ENCODE measurements at places on chromosomes 16 and 17.

- no peak for DNase-seq
Measured at GRCh38 chr16:82892324-82892723, 265.6 kb downstream of the CDH13 start.

DNA sequence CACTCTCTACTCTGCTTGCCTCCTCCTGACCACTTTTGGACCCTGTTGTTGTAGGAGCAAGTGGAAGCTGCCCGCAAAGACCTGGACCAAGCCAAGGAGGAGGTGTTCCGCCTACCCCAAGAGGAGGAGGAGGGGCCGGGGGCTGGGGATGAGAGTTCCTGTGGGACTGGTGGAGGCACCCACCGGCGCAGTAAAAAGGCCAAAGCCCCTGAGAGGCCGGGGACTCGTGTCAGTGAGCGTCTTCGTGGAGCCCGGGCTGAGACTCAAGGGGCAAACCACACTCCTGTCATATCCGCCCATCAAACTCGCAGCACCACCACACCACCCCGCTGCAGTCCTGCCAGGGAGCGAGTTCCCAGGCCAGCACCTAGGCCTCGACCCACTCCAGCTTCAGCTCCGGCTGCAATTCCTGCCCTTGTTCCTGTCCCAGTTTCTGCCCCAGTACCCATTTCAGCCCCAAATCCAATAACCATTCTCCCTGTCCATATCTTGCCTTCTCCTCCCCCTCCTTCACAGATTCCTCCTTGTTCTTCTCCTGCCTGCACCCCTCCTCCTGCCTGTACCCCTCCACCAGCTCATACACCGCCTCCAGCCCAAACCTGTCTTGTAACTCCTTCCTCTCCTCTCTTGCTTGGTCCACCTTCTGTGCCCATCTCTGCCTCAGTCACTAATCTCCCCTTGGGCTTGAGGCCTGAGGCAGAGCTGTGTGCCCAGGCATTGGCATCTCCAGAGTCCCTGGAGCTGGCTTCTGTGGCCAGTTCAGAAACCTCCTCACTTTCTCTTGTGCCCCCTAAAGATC, 11.0 kb upstream of the PHKG2 start:
- no peak for DNase-seq

DNA sequence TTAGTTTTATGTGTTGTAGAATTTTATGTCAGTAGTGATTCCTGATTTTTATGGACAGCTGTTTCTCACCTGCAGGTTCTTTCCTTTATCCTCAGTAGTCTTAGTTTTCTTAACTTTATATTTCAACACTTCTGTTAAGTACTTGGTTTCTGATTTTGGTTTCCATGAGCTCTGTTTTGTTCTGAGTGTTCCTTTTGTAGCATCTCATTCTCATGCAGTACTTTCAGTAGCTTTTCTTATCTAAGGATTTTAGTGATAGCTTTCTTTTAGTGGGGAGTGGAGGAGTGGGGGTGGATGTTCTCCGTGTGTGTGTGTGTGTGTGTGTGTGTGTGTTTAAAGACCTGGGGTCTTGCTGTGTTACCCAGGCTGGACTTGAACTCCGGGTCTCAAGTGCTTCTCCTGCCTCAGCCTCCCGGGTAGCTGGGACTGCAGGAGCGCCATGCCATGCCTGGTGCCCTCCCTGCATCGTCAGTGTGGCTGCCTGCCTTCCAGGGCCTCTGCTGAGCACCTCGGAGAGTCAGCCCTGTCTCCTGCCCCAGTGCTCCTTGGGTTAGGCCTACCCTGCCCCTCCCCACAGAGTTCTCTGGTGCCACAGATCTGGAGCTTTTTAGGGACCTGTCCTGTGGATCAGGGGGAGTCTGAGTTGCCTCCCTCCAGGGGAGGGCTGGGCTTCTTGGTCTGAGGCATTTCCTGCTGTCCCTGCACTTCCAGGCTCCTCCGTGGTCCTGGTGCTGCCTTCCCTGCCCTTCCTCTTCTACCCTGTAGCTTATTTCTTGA, 4.3 kb upstream of the ZNF750 start:
- no peak for DNase-seq

- DNase-seq: no peak
Measured at GRCh38 chr16:4322121-4323052, 6.5 kb downstream of the GLIS2 start.

DNA sequence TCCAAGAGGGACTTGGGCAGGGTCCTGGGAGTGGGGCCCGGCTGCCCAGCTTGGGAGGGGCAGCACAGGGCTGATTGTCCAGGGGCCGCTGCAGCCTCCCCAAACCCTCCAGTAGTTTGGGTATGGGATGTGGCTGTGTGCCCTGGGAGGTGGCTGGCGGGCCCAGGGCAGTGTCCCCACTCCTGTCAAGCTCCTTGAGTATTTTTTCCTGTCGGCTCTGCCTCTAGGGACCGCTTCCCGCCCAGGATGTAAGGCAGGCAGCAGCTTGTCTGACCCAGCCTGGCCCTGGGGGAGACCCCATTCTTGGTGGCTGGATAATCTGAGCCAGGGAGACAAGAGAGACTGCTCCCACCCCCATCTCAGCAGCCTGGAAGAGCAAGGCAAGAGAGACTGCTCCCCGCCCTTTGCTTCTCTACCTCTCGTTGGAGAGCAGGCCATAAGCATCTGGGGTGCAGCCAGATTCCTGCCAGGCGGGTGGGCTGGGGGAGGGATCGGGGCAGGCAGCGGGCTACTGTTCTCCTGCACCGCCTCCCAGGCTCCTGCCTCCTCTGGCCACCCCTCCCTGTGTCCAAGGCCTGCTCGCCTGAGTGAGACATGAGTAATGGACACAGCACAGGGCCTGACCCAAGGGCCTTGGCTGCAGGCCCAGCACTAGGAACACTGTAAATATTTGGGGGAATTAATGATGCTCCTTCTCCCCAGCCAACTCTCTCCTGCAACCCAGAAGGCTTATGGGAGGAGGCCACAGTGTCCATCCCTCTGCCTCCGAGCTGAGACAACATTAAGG, 18.4 kb upstream of the ITGA3 start:
- no peak for DNase-seq

GRCh38 chr16:73058616-73059409, 10.9 kb upstream of the ZFHX3 start:
- DNase-seq: no peak

DNA sequence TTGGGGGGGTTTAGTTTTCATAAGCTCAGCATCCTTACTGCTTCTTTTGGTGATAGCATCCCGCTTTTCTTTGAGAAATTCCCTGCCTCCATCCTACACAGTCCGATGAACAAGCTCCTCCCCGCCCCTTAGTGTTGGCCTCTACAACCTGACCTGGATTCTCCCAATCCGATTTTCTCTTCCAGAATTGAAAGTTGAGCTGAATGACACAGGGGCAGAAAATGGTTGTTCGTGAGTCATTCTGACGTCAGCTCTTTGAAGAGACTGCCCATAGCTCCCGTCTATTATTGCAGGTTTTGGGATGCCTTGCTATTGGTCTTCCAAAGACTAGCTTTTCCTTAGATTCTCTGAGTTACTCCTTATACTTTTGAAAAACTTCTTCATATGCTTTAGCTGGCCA, 279.7 kb downstream of the SLC39A11 start:
- DNase-seq: no peak

- no peak for DNase-seq
Measured at GRCh38 chr16:86865851-86866662, 287.7 kb downstream of the FOXL1 start.

- no peak for DNase-seq
Measured at GRCh38 chr17:67044016-67044772, at the start of gene CACNG1. TSS of gene CACNG1 (plus strand) at chr17:67044554. CDS start at chr17:67044661, 107 bp downstream.

GRCh38 chr17:70121126-70121525, 46.1 kb downstream of the KCNJ16 start:
- no peak for DNase-seq

DNA sequence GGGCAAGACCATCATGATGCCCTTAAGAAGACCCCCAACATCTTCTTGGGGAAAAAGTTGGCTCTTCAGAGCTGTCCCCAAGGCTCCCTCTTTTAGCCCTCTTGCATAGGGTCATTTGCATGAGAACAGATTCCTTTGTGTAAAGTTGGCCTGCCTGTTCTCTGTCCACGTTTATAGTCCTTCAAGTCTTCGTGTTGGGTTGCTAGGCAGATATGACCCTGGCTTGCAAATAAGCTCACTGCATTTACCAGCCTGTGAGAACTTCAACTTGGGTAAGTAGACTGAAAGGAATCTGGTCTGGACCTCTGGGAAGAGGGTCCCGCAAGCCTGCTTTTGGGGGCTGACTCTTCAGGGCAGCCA, 2.9 kb downstream of the ARSG start:
- DNase-seq: no peak

- no peak for DNase-seq
Measured at GRCh38 chr16:27403601-27403992, 1.6 kb downstream of the IL21R start.

DNA sequence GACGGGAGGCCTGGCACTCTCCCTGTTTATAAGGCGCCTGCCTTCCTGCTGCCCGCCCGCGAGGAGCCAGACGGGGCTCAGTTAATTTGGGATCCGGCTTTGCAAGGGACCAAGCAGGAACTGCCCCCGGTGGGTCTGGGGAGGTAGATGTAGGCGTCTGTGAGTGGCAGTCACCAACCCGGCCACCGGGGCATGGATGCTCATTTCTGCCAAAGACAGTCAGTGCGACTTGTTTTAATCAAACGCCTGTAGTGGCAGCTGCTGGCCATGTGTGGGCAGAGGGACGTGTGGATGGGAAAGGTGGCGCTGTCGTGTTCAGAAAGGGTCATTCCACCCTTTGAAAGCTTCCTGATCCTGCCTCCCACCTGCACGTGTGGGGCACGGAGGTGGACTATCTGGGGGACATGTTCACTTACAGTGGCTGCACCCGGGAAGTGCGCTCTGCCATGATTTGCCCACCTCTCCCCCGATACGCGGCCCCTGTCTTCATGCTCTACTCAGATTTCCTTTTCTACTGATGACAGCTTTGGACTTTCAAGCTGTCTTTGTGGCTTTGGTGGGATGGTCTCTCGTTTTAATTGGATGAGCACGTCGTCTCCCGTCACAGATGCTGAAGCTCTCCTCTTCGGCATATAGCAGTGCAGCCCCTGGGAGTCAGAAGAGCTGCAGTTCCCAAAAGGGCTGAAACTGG, 60.3 kb upstream of the CIBAR2 start:
- DNase-seq: no peak

GRCh38 chr17:28549236-28550132, 2.9 kb downstream of the UNC119 start:
- DNase-seq: peak; percentile 79

DNA sequence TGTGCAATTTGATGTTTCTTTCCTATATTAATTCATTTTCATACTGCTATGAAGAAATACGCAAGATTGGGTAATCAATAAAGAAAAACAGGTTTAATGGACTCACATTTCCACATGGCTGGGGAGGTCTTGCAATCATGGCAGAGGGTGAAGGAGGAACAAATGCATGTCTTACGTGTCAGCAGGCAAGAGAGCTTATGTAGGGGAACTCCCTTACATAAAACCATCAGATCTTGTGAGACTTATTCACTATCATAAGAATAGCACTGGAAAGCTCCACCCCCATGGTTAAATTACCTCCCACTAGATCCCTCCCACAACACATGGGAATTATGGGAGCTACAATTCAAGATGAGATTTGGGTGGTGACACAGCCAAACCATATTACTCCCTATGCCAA, 418.9 kb upstream of the MAF start:
- DNase-seq: no peak

- DNase-seq: no peak
Measured at GRCh38 chr17:36929851-36930582, 7.3 kb upstream of the LHX1 start.

GRCh38 chr16:21169249-21169981, 10.9 kb downstream of the LDAF1 start:
- DNase-seq: no peak

GRCh38 chr17:5588584-5588983, 4.3 kb upstream of the NLRP1 start:
- DNase-seq: no peak

GRCh38 chr17:50721194-50722010, 2.0 kb downstream of the LUC7L3 start:
- DNase-seq: peak; percentile 37

DNA sequence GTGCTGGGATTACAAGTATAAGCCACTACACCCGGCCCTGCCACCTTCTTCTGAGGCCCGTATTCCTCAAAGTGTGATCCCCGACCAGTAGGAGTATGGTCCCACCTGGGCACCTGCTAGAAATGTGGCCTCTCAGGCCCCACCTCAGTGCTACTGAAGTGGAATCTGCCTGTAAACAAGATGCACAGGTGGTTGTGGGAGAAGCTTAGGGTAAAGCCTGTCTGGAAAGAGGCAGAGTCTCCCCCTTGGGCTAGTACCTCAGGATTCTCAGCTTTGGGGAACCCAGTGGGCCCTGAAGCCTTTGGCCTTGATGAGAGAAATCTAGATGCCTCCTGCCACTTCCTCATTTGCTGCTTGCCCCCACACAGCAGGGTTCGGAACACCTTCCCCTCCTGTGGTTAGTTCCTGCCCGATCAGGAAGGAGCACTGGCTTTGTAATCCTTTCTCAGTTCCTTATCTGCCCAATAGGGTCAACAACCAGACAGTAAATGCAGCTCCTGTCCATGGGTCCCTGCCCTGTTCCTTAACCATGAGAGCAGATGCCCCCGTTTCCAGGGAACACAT, 25.2 kb downstream of the TK2 start:
- DNase-seq: no peak

- no peak for DNase-seq
Measured at GRCh38 chr16:14353340-14353739, 276.7 kb downstream of the PARN start.

Data from central memory CD4-positive, alpha-beta T cell (primary cell).